ENCODE measurements at places on chromosomes 1 and 21. TPM values are rescaled to one million over a fixed set of nuclear protein-coding genes. Genes with fewer than 3 reads are reported as not detected.

KCND3 gene
- 10.9 TPM for total RNA-seq

DNAJC6 gene
- total RNA-seq: 1.9 TPM

SASS6 gene
- total RNA-seq: 1.2 TPM

DNA sequence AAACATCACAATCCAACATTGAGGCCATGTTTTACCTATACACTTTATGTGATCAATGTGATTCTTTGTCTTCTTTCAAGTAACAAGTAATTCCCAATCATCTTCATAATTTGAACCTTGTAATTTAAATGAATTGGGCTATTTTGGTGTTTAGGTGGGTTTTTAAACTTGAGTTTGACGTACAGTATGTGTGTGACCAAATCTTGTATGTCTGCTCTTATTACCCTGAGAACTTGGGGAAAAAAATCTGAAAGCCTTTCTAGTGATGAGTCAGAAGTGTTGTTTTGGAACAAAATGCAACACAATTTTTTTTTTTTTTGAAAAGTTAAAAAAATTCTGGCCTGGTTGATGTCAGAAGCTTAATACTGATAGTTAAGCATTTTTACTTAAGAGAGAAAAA is 68.5 kb downstream of the HHAT start:
- no peak for DNase-seq

LCE1B gene
- not detected for total RNA-seq

LRRC39 gene
- 1.3 TPM for total RNA-seq

GRCh38 chr1:174768949-174769348 is 230.8 kb upstream of the CACYBP start:
- DNase-seq: no peak

DNA sequence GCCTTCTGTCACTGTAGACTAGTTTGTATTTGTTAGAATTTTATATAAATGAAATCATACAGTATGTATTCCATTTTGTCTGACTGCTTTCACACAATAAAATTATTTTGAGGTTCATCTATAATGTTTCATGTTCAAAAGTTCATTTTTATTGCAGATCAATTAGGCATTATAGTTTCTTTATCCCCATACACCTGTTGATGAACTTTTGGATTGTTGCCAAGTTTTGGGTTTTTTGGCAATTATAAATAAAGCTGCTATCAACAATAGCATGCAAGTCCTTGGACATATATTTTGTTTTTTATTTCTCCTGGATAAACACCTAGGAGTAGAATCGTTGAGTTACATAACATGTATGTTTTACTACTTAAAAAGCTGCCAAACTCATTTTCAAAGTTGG is 47.1 kb upstream of the FAM3B start:
- DNase-seq: no peak

DNA sequence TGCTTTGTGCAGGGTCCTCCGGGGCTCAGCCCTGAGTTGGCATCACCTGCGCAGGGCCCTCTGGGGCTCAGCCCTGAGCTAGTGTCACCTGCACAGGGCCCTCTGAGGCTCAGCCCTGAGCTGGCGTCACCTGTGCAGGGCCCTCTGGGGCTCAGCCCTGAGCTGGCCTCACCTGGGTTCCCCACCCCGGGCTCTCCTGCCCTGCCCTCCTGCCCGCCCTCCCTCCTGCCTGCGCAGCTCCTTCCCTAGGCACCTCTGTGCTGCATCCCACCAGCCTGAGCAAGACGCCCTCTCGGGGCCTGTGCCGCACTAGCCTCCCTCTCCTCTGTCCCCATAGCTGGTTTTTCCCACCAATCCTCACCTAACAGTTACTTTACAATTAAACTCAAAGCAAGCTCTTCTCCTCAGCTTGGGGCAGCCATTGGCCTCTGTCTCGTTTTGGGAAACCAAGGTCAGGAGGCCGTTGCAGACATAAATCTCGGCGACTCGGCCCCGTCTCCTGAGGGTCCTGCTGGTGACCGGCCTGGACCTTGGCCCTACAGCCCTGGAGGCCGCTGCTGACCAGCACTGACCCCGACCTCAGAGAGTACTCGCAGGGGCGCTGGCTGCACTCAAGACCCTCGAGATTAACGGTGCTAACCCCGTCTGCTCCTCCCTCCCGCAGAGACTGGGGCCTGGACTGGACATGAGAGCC is 22.7 kb downstream of the COL6A1 start:
- DNase-seq: peak; percentile 20

DNA sequence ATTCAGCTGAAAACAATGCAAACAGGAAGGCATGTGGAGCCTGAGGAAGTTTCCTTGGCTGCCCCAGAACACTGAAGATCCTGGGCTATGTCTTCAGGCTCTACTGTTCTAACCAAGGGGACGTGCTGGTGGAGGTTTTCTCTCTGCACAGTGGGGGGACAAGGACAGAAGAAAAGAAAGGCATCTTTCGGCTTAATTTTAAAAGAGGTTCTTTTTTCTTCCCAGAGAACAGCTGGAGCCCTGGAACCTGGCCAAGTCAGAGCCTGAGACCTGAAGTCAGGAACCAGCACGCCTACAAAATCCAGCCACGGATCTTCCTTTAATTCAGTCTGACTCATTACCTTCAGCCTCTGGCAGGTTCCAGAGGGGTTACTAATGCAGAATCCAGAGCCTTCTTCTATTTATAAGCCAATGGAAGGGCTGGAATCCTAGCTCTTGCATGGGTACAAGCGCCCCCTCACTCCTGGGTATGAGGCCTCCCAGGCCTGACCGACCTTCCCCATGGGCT is 19.8 kb downstream of the CTNNBIP1 start:
- DNase-seq: peak; percentile 59

SV2A gene
- total RNA-seq: 0.48 TPM

NOS1AP gene
- 2.3 TPM for total RNA-seq

GRCh38 chr21:39020751-39021477 is 162.3 kb downstream of the PSMG1 start:
- DNase-seq: no peak

SUCO gene
- total RNA-seq: 61.8 TPM

SNAP47 gene
- total RNA-seq: 35.3 TPM

LCE3D gene
- total RNA-seq: not detected

- DNase-seq: no peak
Observed at GRCh38 chr1:224339442-224340033, 9.6 kb upstream of the NVL start.

DNA sequence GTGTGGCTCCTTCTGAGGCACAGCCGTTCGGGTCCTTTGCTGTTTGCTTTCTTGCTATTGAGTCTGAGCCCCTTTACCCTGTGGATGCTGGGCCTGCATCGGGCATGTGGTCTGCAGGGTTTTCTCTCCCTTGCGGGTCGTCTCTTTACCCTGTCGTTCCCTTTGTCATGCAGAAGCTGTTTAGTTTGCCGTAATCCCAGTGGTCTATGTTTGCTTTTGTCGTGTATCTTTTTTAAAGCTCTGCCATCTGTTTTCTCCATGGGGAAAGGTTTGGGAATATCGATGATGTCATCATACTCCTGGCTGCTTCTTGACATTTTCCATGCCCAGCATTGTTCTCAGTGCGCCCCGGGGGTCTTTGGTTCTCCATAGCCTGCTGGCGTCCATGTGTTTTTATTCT is 68.2 kb downstream of the AGPAT3 start:
- no peak for DNase-seq

DNA sequence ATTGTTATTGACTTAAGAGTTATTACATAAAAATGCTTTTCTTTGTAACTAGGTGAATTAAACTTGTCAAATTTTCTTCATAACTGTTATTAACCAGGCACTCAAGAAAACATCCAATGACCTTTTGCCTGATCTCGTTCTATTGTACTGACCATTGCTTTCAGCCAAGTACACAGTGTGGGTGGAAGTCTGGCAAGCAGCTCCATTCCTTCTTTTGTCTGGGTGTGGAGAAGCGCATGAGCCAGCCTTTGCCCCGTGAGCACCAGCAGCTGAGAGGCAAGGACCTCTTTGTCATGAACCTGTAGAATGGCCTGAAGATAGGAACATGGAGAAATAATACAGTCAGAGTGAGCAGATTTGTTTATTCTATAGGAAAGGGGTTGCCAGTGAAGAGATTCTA is 57.5 kb downstream of the IARS2 start:
- no peak for DNase-seq

NTMT2 gene
- not detected for total RNA-seq

GRCh38 chr1:42933610-42934491 is 24.8 kb downstream of the SLC2A1 start:
- DNase-seq: no peak

DNA sequence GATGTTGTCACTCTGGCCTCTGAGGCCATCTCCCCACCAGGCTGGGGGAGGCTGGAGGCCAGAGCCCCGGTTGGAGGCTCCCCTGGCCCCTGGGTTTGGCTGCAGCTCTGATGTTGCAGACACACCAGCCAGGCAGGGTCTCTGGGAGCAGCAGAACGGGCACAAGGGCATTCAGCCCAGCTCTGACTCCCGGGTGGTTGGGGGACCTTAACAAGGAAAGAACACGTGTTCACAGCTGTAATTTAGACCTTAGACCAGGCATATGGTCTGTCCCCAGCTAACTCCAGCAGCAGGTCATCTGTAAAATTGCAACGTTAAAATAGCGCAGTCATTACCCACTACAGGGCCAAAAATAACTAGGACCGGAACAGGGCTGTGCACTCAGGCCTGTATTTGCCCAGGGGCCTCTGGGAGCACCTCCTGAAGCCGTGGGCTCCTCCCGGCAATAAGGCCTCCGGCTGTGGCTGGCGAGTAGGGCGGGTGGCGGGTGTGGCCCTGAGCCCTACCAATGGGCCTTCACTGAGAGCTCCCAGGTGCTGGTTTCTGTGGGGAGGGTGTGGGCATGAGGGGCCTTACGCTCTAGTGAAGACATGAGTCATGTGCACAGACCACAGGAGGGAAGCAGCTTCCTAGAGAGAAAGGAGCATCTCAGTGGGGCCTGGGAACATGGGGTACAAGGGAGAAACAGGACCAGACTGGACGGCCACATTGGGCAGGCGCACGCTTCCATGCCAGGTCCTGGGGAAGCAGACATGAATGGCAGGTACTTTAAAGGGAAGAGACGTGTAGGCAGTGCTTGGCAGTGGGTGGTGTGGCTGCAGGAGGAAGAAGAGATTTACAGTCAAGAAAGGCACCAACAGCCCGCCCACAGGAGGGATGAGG is 6.1 kb downstream of the LDLRAP1 start:
- no peak for DNase-seq

DIRAS3 gene
- total RNA-seq: 0.56 TPM

- DNase-seq: no peak
Observed at GRCh38 chr1:38088366-38088765, 41.8 kb upstream of the POU3F1 start.

BEND5 gene
- 1.5 TPM for total RNA-seq

GRCh38 chr1:86913399-86913895 is 479 bp downstream of the SELENOF start:
- no peak for DNase-seq

Measured in omental fat pad (tissue), 4 donors.